ENCODE measurements at places on chromosomes 16 and 17.

DNA sequence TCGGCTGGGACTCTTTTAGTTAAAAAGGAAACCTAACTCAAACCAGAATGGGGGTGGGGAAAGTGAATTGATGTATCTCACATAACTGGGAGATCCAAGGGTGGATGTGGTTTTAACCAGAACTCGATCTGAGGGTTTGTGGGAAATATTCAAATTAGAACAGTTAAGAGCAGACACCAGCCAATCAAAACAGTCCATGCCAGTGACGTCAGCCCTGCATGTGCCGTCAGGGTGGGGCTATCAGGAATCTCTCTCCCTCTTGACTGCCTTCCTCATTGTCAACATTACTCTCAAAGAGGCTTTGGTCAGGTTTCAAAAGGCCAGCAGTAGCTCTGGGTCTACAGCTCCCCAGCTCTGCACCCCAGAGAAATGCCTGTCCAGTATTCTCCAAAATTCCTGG, 94.2 kb upstream of the HSBP1 start:
- DNase-seq = no peak

GRCh38 chr17:62090021-62090824, 25.1 kb upstream of the MED13 start:
- no peak for DNase-seq

DNA sequence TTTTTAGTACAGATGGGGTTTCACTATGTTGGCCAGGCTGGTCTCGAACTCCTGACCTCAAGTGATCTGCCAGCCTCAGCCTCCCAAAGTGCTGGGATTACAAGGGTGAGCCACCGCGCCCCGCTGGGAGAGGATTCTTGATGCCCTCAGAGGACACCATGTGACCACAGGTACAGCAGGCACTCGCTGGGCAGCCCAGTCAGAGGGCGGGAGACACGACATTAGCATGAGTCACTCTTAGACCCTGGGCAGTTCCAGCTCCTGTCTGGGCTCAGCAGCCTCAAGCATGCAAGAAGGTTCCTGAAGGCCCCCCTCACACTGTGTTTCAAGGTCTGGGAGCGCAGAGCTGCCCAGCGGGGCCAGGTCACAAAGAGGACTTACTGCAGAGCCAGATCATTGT, 11.9 kb downstream of the STAC2 start:
- peak; percentile 71 for DNase-seq

- no peak for DNase-seq
These were observed 66.4 kb downstream of the CMC2 start for GRCh38 chr16:80940069-80940856.

- no peak for DNase-seq
These were observed 120.4 kb upstream of the IRX6 start for GRCh38 chr16:55203570-55203969.

- no peak for DNase-seq
These were observed 9.7 kb downstream of the MYO15A start for GRCh38 chr17:18117982-18118975.

GRCh38 chr16:67329901-67330300, 3.3 kb downstream of the LRRC36 start:
- no peak for DNase-seq

GRCh38 chr17:68097161-68097805, 61.7 kb downstream of the KPNA2 start:
- DNase-seq = no peak

DNA sequence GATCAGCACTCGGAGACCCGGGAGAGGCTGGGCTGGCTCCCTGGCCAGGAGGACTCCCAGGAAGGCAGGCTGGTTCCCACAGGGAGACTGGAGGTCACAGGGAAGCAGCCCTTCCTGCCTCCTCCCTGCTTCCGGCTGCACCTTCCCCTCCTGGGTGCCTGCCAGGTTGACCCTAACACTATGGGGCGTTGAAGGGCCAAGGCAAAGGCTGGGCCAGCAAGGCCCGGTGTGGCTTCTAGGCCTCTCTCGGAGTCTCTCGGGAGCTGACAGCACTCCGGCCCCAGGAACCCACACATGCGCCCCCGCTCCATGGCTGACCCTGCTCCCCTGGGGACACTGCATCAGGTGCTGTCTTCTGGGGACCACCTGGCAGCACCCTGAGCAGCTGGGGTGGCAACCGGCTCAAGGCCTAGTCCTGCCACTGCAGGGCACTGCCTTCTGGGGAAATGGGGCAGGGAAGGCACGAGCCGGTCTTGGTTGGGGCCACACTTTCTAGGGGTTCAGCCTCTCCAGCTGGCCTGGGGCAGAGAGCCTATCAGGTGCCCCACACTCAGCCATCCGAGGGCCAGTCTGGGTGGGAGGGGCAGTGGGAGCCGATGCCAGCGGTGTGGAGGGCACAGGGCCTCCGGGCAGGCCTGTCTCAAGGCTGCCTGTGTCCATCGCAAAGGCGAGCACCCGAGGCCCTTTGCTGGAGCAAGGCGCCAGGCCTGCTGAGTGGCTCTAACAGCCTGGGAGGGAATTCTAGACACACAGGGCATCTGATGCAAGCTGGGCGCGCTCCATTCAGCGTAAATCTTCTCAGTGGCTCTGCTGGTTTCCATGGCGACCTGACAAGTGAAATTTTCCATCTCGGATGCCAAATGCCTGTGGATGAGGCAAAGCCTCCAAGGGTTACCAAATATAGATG, 5.6 kb upstream of the MTSS2 start:
- peak; percentile 93 for DNase-seq

GRCh38 chr17:50605429-50605828, 29.3 kb upstream of the ABCC3 start:
- no peak for DNase-seq

DNA sequence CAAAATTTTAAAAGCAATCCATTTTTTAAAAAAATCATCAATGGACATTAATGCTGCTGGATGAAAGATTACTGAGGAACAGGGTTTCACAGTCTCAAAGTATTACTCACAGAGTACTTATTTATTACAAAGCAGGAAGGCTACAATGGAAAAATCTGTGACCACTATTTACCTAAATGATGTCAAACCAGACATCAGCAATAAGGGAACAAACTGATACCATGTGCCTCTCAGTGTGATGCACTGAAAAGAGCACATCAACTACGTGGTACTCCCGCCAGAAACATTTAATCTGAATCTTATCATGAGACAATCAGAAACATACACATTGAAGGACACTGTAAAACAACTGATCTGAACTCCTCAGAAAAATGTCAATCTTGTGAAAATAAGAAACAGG, 124.2 kb downstream of the PARN start:
- no peak for DNase-seq

GRCh38 chr16:67024384-67025209, 4.4 kb upstream of the CBFB start:
- DNase-seq = no peak

DNA sequence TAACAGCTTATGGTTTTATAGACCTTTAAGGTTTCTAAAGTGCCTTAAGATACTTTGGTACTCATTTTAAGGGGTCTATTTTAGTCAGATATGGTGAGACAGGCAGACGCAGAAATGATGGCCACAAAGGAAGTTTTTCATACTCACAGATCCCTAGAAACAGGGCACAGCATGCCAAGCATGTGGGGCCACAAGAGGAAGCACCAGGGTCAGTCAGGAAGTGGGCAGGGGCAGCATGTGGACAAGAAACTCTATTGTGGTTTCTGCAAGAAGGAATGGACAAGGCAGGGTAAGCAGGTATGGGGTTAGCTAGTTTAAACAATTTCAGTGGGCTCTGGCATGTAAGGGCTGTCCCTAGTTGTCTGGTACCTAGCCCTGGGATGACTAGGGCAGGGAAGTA, 8.5 kb downstream of the EFCAB3 start:
- DNase-seq = no peak

DNA sequence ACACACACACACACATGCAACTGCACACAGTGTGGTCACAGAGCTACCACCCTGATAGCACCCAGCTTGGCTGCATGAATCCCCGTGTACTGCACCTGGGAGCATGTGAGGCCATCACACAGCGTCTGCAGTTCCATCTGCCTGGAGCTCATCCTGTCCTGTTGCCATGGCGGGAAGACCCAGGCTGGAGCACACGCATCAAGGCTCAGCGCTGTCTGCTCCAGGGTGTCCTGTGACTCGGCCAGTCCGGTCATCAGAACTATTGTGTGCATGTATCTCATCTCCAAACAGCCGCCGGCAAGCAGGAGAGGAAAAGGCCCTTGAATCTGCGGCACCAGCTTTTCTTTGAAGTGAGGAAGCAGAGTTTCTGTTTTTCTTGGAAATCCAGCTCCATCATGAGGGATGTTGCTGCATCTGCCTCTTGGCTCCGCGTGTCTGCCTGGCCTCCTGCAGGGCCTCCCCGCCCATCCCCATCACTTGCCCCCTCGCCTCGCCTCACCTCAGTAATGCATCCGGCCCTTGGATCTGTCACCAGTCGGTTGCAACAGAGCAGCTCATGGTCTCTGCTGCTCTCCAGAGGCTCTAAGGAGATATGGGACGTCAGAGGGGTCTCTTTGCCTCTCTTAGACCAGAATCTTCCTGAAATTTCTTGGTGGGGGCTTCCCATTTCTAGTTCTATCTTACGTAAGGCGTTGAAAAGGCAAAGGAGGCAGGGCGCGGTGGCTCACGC, 23.7 kb downstream of the CACNG4 start:
- DNase-seq = no peak

GRCh38 chr17:4003501-4004421, 39.5 kb upstream of the ATP2A3 start:
- no peak for DNase-seq

- DNase-seq = no peak
These were observed 29.6 kb downstream of the COG4 start for GRCh38 chr16:70493802-70494201.

- no peak for DNase-seq
These were observed 555.3 kb downstream of the MAF start for GRCh38 chr16:79045191-79045590.

DNA sequence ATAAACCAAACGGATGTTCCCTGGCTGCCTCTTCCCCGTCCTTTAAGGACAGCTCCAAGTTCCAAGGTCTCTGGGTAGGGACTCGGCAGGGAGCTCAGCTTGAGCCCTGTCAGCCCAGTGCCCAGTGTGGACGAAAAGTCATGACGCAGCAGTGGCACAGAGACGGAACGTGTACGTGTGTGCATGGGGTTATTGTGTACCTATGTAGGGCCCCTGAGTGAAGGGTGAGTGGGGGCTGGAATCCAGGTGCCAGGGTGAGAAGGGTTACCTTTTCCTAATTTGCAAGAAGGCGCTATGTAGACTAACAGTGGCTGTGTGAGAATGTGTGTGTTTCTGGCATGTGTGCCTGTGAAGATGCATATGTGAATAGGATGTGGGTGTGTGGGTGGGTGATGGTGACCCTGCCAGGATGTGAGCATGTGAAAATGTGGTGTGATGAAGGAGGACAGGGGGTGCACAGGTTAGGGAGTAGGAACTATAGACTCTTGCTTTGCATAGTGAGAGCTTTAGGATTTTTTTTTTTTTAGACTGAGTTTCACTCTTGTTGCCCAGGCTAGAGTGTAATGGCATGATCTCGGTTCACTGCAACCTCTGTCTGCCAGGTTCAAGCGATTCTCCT, 6.0 kb downstream of the SCN4A start:
- DNase-seq = no peak

GRCh38 chr17:1865252-1866037, 35.6 kb downstream of the RPA1 start:
- DNase-seq = no peak
